ENCODE measurements at places on chromosomes 3 and 15.

GRCh38 chr15:63348392-63348791, 33.3 kb downstream of the CA12 start:
- peak; percentile 73 for DNase-seq

DNA sequence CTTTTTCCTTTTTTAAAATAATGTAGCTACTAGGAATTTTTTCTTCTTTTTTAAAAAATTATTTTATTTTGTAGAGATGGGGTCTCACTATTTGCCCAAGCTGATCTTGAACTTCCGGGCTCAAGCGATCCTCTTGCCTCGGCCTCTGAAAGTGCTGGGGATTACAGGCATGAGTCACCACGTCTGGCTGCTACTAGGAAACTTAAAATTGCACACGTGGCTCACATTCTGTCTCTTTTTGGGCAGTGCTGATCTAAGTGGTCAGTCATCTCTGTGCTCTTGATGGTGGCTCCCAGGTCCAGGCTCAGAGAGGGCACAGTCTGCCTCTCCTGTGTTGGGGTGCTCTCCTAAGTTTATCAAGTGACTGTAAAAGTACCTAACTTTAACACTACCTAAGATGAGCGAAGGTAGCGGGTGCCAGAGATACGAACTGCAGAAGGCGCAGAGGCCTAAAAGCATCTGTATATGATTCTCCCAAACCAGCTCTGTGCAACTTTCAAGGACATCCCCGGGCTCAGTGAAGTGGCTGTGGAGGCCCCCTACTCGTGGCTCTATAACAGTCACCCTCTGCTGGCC, 52.9 kb upstream of the SEC13 start:
- DNase-seq, result peak; percentile 41

DNA sequence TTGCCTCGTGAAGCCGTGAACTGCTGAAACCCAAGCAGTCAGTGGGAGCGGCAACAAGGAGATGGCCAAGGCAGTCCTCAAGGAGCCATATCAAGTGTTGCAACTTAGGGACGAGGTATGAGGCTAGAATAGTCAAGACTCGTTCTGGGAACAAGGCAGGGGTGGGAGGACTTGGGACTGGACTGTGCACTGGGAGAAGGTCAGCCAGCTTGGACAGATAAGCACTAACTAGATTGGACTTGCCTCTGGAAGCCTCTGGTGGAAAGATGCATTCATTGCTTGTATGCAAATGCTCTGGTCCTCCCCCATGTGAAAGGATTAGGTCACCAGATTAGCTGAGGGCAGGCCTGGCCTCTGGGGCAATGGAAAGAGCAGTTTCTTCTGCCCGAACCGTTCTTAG, 123.3 kb upstream of the CTNNB1 start:
- peak; percentile 11 for DNase-seq

GRCh38 chr15:79171320-79172031, 80.9 kb upstream of the RASGRF1 start:
- no peak for DNase-seq

GRCh38 chr15:49709646-49710214, 88.9 kb downstream of the DTWD1 start:
- DNase-seq, result no peak

DNA sequence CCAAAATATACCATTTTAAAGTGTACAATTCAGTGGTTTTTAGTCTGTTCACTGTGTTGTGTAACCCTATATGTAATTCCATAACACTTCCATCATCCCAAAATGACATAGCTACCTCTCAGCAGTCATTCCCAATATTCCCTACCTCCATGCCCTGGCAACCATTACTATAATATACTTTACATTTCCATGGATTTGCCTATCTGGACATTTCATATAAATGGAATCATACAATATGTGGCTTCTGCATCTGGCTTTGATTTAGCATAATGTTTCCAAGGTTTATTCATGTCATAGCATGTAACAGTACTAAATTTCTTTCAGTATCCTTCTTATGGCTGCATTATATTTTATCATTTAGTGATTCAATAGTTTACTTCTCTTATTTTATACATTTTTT, 25.3 kb downstream of the FAM98B start:
- DNase-seq, result no peak

GRCh38 chr3:63473641-63474166, 178.8 kb upstream of the SNTN start:
- DNase-seq, result no peak

Data from suppressor macrophage treated with lipopolysaccharide for 1 hour (primary cell).